PC-9 (cell line): ENCODE measurements at places on chromosomes 16 and 17. TPM values are rescaled to one million over a fixed set of nuclear protein-coding genes. Genes with fewer than 3 reads are reported as not detected.

TNFRSF12A gene
- 226 and 242 TPM in 2 replicates for total RNA-seq

MPHOSPH6 gene
- 11.6 and 15.2 TPM in 2 replicates for total RNA-seq

STH gene
- total RNA-seq: not detected in 2 replicates

- H3K36me3 ChIP-seq: no peaks in the 10 kb centered on the region
- no peak for DNase-seq
- H3K4me1 ChIP-seq: no peaks in the 10 kb centered on the region
- H3K27ac ChIP-seq: no peak overlapping the region
- H3K4me3 ChIP-seq: no peak overlapping the region
- no peaks in the 10 kb centered on the region for H3K27me3 ChIP-seq
Observed at GRCh38 chr17:52660692-52661091, 502.2 kb upstream of the CA10 start.
